Activated B cell treated with CpG ODN at 0.5 μM for 24 hours (primary cell): ENCODE measurements at places on chromosomes 6 and 20. TPM values are rescaled to one million over a fixed set of nuclear protein-coding genes. Genes with fewer than 3 reads are reported as not detected.
A peak's percentile ranks its signal among the peaks of the same experiment; 100 is the strongest.

- H3K4me1 ChIP-seq, result peaks cover 52% of the 10 kb centered on the region
- H3K27me3 ChIP-seq, result no peaks in the 10 kb centered on the region
- DNase-seq, result no peak
- no peaks in the 10 kb centered on the region for H3K36me3 ChIP-seq
- peak overlapping the region; percentile 95 for H3K27ac ChIP-seq
- peak overlapping the region; percentile 60 for H3K4me3 ChIP-seq
These were observed 204.2 kb downstream of the BCAS1 start for GRCh38 chr20:53865901-53866793.

DNA sequence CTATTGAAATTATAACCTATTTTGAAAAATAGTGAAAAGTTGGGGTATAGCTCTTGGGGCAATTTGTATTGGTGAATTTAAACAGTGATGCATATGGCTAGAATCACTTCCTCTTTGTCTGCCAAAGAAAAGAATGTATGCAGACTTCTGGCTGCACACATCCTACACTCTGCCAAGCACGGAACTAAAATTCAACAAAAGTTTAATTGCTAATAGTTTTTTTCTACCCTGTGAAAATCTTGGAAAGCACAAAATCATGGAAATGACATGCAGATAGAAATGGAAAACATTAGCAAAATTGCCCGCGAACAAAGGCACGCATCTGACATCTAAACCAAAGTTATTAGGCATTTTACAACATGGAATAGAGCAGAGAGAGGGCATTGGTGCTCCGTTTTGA, 106.4 kb upstream of the PDE10A start:
- no peak overlapping the region for H3K4me3 ChIP-seq
- no peak for DNase-seq
- H3K4me1 ChIP-seq, result no peaks in the 10 kb centered on the region
- H3K27ac ChIP-seq, result no peak overlapping the region
- H3K27me3 ChIP-seq, result peaks cover 4% of the 10 kb centered on the region

The ZNF311 gene
- total RNA-seq, result 0.31 TPM in 1 of 2 replicates, not detected in the other

The LHFPL5 gene
- total RNA-seq, result not detected in 2 replicates

DNA sequence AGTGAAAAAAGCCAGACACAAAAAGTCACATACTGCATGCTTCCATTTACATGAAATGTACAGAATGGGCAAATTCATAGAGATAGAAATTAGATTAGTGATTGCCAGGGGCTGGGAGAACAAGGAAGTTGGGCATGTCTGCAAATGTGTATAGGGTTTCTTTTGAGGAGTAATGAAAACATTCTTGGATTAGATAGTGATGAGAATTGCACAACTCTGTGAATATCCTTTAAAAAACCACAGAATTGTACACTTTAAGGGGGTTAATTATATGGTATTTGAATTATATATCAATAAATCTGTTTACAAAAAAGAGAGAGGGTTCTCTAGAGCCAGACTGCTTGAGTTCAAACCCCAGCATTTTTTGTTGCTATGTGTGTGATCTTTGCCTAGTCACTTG, 188.1 kb downstream of the CDC5L start:
- H3K27me3 ChIP-seq, result peaks cover 17% of the 10 kb centered on the region
- H3K4me3 ChIP-seq, result no peak overlapping the region
- H3K4me1 ChIP-seq, result no peaks in the 10 kb centered on the region
- no peak overlapping the region for H3K27ac ChIP-seq

DNA sequence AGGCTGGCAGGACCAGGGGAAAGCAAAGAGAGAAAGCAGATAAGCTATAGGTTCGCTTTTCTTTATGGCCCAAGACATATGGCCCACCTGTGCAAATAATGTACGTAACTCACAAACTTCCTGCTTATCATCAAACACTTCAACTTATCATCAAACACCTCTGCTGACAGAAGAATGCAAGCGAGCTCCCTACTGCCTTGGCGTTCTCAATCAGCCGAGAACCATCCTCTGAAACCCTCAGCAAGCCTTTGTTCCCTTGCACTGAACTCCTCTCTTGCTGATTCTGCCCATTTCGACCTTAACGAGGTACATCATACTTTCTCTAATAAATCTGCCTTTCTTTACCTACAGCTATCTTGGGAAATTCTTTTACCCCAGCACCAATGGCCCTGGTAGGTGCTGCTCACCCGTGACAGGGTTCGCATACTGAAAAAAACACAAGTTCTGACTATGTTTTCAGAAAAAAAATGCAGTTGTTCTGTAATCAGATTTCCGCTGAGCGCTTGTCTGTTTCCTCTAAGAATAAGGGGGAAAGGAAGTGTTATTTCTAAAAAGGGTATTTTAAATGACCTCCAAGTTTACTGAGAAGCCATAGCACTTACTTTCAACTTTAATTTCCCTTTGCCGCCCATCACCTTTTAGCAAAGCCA, 28.3 kb downstream of the SERPINB6 start:
- peak overlapping the region; percentile 91 for H3K27ac ChIP-seq
- H3K36me3 ChIP-seq, result peaks cover 10% of the 10 kb centered on the region
- peaks cover 79% of the 10 kb centered on the region for H3K4me1 ChIP-seq
- no peaks in the 10 kb centered on the region for H3K27me3 ChIP-seq
- H3K4me3 ChIP-seq, result peak overlapping the region; percentile 78
- DNase-seq, result no peak

DNA sequence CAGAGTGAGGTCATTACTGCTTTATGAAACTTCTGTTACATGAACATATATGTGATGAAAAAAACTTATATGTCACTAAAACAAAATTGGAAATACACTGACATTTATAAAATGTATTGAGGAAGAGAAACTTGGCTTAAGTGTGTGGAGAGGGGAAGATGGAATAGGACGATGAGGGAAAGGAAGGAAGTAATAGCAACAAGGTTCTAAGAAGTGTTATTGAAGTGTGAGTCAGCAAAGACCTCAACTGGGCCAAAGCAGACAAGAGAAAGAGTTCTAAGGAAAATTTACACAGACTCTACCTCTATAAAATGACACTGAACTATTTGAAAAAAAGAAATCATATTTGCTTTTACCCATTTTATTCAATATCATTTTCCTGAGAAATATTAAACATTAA, 38.3 kb downstream of the SNX3 start:
- peak overlapping the region; percentile 30 for H3K27ac ChIP-seq
- no peaks in the 10 kb centered on the region for H3K27me3 ChIP-seq
- peaks cover 58% of the 10 kb centered on the region for H3K36me3 ChIP-seq
- H3K4me3 ChIP-seq, result no peak overlapping the region

GRCh38 chr20:13382786-13383185, 161.7 kb downstream of the ISM1 start:
- H3K36me3 ChIP-seq, result peaks cover 37% of the 10 kb centered on the region
- H3K4me1 ChIP-seq, result no peaks in the 10 kb centered on the region
- no peaks in the 10 kb centered on the region for H3K27me3 ChIP-seq
- H3K27ac ChIP-seq, result no peak overlapping the region
- DNase-seq, result no peak

The BPIFB4 gene
- total RNA-seq, result not detected in 2 replicates

The SULF2 gene
- total RNA-seq, result 0.20 and 0.66 TPM in 2 replicates

The BACH2 gene
- 79.6 and 90.4 TPM in 2 replicates for total RNA-seq

DNA sequence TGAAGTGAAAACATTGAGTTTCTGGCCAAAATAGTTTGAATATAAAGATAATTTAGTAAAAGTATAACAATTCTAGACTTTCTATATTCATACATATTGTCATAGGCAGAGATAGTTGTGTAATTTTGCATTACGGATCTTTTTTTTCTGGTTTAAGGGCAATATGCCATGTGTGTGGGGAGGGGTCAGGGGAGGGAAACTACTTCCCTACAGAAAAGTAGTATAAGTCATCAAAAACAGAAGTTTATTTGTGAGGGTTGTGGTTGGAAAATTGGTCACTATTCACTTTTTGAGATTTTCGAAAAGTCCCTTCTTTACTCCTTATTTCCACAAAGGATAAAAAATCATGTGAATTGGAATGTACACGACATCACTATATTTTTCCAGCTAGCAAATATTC, 288.2 kb upstream of the PREP start:
- DNase-seq, result no peak
- H3K4me3 ChIP-seq, result no peak overlapping the region
- no peaks in the 10 kb centered on the region for H3K4me1 ChIP-seq
- no peaks in the 10 kb centered on the region for H3K36me3 ChIP-seq
- peaks cover 11% of the 10 kb centered on the region for H3K27me3 ChIP-seq

DNA sequence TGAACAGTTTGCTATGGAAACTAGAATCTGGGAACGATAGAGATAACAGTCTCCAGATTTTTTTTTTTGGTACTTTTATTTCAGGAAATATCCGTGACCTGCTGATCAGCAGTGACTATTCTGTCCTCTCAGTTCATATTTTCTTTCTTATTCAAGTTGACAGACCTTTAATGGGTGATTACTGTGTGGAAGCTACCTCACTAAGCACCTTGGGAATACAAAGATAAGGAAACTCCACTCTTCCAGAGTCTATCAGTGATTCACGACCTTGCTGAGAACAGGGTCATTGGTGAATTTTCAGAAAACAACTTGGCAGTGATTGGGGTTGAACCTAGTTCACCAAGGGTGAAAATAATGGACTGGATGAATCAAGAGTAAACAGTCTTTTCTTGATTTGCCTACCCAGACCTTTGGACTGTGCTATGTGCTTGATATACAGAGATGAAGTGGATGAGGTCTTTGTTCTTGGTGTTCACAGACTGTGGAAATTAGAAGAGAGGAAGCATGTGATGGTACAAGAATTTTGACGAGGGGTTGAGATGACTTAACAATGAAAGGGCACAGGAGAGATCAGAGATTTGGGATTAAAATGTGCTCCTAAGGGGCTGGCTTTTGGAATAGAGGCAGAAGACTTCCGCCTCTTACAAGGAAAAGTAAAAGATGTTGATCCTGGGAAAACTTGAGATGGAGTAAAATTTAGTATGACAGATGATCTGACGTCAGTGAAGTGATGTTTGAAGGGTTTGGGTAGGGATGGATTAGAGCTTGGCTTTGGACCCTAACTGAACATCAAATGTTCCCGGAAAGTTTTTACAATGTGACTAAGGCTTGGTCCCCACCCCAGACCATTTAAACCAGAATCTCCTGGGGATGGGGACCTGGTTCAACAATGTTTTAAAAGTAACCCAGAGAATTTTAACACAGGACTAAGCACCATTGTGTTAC, 1.2 kb downstream of the KAT14 start:
- no peak for DNase-seq
- H3K36me3 ChIP-seq, result peaks cover 20% of the 10 kb centered on the region
- H3K27ac ChIP-seq, result peak overlapping the region; percentile 87
- H3K4me1 ChIP-seq, result peaks cover 23% of the 10 kb centered on the region
- peak overlapping the region; percentile 90 for H3K4me3 ChIP-seq

The RBBP8NL gene
- total RNA-seq, result not detected in 2 replicates

- peaks cover 21% of the 10 kb centered on the region for H3K27me3 ChIP-seq
- H3K4me1 ChIP-seq, result no peaks in the 10 kb centered on the region
- H3K4me3 ChIP-seq, result no peak overlapping the region
- no peak for DNase-seq
These were observed 54.6 kb downstream of the SLC2A10 start for GRCh38 chr20:46764068-46764467.

GRCh38 chr20:62882426-62882825, 20.8 kb upstream of the TCFL5 start:
- DNase-seq, result no peak
- peaks cover 24% of the 10 kb centered on the region for H3K36me3 ChIP-seq
- no peaks in the 10 kb centered on the region for H3K27me3 ChIP-seq
- no peaks in the 10 kb centered on the region for H3K4me1 ChIP-seq

- H3K4me3 ChIP-seq, result no peak overlapping the region
- no peaks in the 10 kb centered on the region for H3K27me3 ChIP-seq
These were observed 9.0 kb upstream of the HDAC2 start for GRCh38 chr6:113979937-113980336.

- no peak for DNase-seq
- no peak overlapping the region for H3K4me3 ChIP-seq
- peaks cover 2% of the 10 kb centered on the region for H3K36me3 ChIP-seq
- no peak overlapping the region for H3K27ac ChIP-seq
- H3K27me3 ChIP-seq, result no peaks in the 10 kb centered on the region
These were observed 51.9 kb downstream of the ZDHHC14 start for GRCh38 chr6:157432892-157433265.

The POM121L2 gene
- total RNA-seq, result not detected in 2 replicates

DNA sequence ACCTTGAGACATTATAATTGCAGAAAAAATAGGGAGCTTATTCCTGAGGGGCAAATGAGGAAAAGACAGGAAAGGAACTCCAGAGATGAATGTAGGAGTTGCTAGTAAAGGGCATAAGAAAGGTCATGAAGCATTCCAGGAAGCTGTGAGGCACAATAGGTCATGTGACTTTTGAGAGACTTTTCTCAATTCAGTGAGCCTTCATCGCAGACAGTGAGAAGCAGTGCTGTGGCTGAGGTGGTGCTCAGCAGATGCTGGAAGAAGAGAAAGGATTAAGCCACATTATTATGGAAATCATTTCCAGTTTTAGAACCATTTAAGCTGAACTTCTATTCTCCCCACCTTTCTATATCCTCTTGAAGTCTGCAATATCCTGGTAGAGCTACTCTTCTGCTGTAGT, 4.1 kb downstream of the SPTLC3 start:
- peaks cover 3% of the 10 kb centered on the region for H3K27me3 ChIP-seq
- no peak overlapping the region for H3K4me3 ChIP-seq
- no peak overlapping the region for H3K27ac ChIP-seq
- peaks cover 18% of the 10 kb centered on the region for H3K4me1 ChIP-seq
- DNase-seq, result no peak

DNA sequence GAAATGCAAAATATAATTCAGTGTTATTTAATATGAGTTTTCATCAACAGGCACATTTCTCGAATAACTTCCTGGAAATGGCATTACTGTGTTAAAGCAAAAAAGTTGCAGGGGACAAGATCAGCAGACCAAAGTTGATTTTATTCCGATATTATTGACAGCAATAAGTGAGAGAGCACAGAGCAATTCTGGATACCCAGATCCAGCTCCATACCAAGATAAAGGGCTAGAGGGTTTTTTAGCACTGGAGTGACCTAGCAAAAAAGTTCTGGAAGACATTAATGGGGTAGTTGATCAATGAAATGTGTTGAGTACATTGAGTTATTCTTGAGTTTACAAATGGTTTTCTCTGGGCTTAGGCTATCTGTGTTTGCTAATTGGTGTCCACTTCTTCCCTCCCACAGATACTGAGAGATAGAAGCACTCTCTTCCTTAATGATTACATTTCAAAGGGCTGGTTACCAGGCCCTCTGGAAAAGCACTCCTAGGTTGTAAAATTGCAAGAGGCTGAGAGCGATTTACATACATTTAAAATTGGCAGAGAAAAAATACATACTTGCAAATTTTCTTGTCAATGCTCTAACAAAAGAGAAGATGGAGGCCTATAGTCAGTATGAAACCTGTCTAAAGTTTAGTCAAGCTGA, 47.0 kb upstream of the MANEA start:
- H3K4me1 ChIP-seq, result no peaks in the 10 kb centered on the region
- H3K27ac ChIP-seq, result no peak overlapping the region
- DNase-seq, result no peak
- H3K27me3 ChIP-seq, result no peaks in the 10 kb centered on the region
- H3K4me3 ChIP-seq, result no peak overlapping the region

- no peak overlapping the region for H3K4me3 ChIP-seq
- no peak for DNase-seq
- H3K36me3 ChIP-seq, result peaks cover 47% of the 10 kb centered on the region
- H3K27me3 ChIP-seq, result no peaks in the 10 kb centered on the region
- no peak overlapping the region for H3K27ac ChIP-seq
These were observed 102.3 kb downstream of the CTNNBL1 start for GRCh38 chr20:37796121-37796520.

GRCh38 chr6:73325656-73326055, 28.4 kb downstream of the DPPA5 start:
- no peak overlapping the region for H3K4me3 ChIP-seq
- no peaks in the 10 kb centered on the region for H3K36me3 ChIP-seq
- H3K27me3 ChIP-seq, result peaks cover 20% of the 10 kb centered on the region
- DNase-seq, result no peak
- no peak overlapping the region for H3K27ac ChIP-seq
- H3K4me1 ChIP-seq, result peaks cover 2% of the 10 kb centered on the region

- no peaks in the 10 kb centered on the region for H3K4me1 ChIP-seq
- no peaks in the 10 kb centered on the region for H3K27me3 ChIP-seq
- no peak overlapping the region for H3K27ac ChIP-seq
- no peak for DNase-seq
These were observed 11.7 kb downstream of the SMLR1 start for GRCh38 chr6:130838951-130839350.
